Activated CD4-positive, alpha-beta T cell treated with anti-CD3 and anti-CD28 coated beads, Interleukin-10, Interleukin-2, amounts not matched to agents 100 ng/mL and 50 ng/mL, durations not matched to agents 16 hours and 8 hours (primary cell): ENCODE measurements at places on chromosomes 5 and 9.

GRCh38 chr9:5321058-5321457 is 16.5 kb upstream of the RLN2 start:
- no peak for DNase-seq

DNA sequence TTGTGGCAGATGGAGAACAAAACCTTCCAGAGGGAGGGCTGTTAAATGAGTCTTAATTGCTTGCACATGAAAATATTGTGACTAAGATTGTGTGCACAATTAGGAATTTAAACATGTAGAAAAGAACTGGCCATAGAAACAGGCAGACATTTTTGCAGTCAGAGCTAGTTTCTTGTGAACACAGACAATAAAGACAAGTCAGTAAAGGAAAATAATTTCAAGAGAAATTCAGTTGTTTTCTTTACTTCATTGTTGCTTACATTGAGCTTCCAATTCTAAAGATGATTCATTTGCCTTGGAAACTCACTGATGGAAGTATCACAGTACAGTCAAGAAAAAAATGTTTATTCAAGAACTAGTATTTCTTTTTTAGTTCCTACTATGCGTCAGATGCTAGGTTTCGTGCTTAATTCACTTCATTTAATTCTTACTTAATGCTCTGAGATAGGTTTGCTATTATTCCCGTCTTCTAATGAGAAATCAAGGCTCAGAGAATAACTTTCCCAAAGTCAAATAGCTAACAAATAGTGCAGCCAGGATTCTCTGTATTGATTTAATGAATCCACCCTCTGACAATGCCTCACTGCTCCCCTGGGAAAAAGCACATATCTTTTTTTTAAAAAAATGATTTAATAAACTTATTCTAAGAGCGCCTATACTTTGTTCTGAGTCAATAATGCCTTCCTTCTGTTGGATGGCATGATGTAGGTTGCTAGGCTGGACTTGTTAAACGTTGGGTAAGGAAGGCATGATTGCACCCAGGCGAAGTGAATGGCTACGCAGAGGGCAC is 581.4 kb downstream of the RAB3C start:
- DNase-seq: no peak

GRCh38 chr5:99037668-99038067 is 108.9 kb upstream of the CHD1 start:
- peak; percentile 40 for DNase-seq

GRCh38 chr9:91273853-91274552 is 87.7 kb downstream of the AUH start:
- peak; percentile 61 for DNase-seq

DNA sequence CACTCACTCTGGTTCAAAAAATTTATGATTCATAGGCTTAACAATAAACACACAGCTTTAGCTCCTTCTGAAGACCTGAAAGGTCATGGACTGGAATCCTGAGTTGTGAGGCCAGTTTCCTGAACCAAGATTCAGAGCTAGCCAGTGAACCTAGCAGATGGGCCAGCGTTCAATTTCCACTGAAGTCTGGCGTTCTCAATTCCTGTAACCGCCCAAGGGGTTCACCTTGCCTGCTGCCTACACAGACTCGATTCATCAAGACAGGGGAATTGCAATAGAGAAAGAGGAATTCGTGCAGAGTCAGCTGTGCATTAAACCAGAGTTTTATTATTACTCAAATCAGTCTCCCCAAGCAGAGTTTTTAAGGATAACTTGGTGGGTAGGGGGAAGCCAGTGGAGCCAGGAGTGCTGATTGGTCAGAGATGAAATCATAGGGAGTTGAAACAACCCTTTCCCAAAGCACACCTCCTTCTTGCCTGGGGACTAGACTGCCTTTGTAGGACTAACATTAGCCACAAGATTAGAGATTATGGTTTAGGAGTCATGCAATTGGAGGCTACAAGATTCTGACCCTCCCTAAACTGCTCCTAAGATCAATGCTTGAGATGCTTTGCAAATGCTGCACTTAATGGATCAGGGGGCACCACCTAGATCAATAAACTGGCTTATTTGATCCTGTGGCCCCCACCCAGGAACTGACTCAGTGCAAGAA is 117.5 kb upstream of the SHB start:
- DNase-seq: no peak

GRCh38 chr9:92524881-92525280 is 10.9 kb downstream of the ECM2 start:
- no peak for DNase-seq

DNA sequence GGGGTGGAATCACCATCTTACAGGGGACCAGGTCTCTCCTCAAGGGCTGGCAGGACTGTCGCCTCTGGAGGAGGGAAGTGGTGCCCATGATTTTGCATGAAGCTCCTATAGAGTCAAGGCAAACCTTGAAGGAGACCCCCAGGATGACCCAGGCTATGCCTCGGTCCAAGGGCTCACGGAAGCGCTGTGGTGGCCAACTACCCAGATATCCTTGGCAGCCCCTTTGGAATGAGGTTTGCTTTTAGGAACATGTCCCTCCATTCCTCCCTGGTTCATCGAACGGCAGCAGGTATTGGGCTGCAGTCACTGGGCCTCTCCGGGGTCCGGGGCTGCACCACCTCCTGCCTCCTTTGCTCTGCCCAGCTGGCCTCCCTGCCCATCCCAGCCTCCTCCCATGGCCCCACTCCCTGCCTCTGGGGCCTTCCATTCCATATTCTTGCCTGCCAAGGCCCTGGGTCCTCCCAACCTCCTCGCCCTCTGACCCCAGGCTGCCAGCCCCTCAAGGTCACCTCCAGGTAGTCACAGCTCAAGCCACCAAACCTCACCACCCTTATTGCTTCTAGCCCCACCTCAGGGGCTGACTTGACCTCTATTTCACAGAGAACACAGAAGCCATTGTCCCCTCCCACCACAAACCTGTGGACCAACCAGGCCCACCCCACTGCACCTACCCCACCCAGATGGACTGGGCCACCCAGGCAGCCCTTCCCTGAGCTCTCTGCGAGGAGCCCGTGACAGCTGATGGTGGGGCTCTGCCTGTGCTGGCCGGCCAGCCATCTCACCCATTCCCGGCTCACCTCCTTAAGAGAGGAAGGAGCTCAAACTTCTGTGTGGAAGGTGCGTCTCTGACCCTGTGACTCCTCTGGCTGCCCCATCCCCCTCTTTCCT is 3.6 kb upstream of the IL3 start:
- no peak for DNase-seq

- DNase-seq: no peak
These were observed 207.2 kb downstream of the ADAMTS12 start for GRCh38 chr5:33684496-33685159.

DNA sequence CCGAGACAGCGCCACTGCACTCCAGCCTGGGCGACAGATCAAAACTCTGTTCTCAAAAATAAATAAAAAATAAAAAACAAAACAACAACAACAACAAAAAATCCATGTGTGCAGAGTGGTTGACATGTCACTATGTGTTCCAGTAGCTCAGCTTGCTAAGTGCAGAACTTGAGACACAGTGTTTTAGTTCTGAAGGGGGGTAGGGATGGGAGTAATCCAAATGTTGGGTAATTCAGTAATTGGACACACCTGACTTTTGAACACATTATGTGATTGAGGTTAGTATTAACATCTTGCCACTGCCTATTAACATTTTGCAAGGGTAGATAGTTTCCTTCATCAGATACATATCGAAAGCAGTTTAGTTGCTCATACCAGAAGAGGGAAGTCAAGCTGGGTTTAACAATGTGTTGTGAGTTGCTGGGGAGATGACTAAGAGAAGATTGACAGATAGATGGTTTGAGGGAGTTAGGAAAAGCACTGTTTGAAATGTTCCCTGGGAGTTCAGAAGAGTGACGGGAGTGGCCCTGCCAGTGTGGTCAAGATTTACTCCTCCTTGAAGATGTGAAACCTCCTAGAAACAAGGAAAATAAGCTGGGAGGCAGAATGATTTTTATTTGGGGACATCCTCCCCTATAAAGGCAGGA is 928 bp downstream of the HACD4 start:
- DNase-seq: peak; percentile 87

- no peak for DNase-seq
These were observed 559.5 kb upstream of the KLF4 start for GRCh38 chr9:108049026-108049607.

DNA sequence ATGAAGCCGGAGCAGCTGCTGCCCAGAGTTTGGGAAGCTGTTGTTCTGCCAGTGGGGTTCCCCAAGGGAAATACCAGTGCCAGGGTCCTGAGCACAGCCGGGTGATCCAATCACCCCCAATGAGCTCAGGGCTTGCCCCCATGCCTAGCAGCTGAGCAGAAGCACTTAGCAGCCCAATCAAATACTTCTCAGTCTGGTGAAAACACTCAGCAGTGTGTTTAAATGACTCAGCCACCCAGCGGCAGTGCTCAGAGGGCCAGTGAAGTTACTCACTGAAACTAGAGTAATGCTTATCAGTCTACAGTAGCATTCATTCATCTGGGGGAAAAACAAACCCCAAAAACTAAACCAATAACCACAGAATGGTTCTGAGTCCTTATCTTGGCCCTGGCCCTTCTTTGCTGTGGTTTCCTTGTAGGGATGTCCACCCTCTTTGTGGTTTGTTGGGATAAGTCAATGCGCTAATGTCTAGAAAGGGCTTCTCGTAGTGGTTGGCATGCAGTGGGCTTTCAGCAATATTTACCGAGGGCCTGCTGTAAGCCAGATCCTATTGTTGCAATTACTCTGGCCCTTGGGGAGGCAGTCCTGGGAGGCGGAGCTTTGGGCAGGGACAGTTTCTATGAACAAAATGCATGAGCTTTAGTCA is 43.1 kb downstream of the LHX2 start:
- peak; percentile 85 for DNase-seq

DNA sequence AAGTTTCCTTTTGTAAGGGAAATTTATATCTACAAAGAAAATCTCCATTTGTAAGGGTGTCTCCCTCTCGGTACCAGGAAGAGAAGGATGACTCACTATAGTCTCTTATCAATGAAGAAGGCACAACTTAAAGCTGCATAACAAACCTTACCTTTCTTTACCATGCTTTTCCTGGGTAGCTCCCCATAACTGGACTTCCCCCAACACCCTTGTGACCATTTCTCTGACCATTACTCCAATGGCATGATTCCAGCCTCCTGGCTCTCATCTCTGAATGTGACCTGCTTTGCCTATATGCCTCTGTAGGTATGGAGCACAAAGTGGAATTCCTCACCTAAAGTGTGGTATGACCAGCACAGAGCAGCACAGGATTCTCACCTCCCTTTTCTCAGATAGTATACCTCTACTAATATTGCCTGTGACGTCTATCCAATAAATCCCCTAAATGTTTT is 62.8 kb downstream of the GNA14 start:
- DNase-seq: no peak

DNA sequence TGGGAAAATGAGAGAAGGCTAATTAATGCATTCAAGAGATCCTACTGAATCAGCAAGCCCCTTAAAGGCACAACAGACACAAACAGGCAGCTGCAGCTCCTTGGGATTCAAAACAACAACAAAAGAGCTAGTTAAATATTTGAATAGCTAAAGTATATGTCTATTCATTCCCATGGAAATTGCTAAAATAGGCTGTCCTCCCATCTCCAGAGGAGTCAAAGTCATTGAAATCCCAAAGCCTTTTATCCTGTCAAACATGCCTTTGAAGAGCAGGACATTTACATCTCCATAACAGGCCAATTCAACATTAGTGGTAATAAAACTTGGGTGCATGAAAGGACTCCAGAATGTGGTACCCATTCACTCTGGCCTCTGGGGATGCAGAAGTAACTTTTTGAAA is 177.4 kb downstream of the NTRK2 start:
- DNase-seq: no peak
